ENCODE measurements at places on chromosomes 4 and X.

DNA sequence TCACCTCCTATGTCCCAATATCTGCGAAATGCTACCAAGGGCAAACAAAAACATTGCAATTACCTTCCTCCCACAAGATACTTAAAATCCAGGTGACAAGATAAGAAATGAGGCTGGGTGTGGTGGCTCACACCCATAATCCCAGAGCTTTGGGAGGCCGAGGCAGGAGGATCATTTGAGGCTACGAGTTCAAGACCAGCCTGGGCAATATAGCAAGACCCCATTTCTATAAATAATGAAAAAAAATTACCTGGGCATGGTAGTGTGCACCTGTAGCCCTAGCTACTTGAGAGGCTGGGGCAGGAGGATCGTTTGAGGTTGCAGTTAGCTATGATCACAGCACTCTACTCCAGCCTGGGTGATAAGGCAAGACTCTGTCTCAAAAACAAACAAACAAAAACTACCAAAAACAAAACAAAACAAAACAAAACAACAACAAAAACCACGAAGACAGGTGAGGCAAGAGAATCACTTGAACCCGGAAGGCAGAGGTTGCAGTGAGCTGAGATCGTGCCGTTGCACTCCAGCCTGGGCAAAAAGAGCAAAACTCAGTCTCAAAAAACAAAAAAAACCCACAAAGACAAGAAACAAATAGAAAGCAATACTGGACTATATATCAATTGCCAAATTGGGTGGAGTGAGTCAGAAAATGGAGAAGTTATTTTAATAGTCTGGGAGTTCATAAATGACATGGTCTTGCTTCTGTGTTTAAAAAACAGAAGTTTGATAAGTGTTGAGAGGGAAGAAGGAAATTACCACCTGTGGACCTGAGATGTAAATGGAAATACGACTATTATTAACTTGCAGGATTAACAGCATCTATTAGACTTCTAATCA, 176.5 kb downstream of the FBXW7 start:
- DNase-seq: no peak

- DNase-seq: no peak
Observed at GRCh38 chr4:34850968-34851367, 1393.3 kb downstream of the ARAP2 start.

DNA sequence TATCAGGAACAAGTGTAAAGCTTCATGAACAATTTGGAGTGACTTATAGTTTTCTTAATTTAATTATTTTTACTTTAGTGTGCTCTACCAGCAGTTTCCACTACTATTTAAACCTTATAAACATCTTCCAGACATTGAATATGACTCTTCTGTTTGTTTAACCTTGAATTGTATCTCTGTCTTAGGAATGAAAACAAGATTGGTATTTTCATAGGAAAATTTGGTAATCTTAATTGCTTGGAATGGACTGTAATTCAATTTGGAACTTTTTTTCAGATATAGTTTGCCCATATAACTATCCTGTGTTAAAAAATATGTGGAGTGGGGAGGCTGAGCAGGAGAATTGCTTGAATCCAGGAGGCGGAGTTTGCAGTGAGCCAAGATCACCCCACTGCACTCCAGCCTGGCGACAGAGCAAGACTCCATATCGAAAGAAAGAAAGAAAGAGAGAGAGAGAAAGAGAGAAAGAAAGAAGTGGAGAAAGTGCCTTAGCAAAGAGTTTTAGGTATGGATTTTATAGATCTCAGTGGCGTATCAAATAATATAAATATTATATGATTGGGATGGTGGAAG, 242.4 kb downstream of the BMPR1B start:
- DNase-seq: no peak

DNA sequence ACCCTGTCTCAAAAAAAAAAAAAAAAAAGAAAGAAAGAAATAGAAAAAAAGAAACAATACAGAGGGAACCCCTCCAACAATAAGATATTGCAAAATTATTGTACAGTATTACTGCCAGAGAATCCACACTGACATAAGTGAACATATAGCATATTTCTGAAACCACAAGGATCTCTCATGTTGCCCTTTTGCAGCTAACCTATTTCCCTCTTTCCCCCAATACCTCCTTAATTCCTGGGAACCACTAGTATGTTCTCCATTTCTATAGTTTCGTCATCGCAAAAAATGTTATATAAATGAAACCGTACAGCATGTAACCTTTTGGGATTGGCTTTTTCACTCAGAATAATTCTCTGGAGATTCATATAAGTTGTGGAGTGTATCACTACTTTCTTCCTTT, 20.0 kb upstream of the BMP2K start:
- no peak for DNase-seq

DNA sequence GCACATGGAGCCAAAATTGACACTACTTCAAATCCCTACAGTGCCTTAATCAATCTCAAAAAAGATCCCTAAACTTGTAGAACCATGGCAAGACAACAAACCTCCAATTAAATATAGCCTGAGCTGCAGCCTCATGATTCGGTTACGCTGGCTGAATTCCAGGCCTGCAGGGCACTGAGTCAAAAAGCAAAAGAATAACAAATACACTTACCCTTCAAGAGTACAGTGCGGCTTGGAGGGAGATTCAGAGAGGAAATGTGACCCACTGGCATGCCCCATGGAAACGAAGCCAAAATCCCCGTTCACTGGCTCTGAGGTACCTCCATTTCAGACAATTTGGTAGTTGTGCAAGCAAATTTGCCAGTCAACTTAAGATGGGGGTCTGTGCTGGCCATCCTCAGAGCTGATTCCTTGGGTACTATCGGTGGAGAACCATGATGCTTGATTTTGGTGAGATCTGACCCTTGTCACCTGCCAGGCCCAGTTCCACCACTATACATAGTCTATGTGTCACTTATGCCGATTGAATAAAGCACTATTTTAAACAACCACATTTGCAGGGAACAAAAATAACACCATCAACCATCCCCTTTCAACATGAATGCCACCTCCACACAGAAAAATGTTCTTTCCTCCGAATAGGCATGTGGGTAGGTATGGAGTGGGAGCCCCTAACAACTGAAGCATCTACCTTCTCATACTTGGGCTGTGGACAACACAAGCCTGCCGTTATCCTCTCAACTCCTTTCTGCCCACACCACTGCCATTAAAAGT, 2.1 kb downstream of the C4orf54 start:
- DNase-seq: no peak

- DNase-seq: peak; percentile 57
Observed at GRCh38 chrX:152904151-152905080, 6.5 kb downstream of the ZNF185 start.

DNA sequence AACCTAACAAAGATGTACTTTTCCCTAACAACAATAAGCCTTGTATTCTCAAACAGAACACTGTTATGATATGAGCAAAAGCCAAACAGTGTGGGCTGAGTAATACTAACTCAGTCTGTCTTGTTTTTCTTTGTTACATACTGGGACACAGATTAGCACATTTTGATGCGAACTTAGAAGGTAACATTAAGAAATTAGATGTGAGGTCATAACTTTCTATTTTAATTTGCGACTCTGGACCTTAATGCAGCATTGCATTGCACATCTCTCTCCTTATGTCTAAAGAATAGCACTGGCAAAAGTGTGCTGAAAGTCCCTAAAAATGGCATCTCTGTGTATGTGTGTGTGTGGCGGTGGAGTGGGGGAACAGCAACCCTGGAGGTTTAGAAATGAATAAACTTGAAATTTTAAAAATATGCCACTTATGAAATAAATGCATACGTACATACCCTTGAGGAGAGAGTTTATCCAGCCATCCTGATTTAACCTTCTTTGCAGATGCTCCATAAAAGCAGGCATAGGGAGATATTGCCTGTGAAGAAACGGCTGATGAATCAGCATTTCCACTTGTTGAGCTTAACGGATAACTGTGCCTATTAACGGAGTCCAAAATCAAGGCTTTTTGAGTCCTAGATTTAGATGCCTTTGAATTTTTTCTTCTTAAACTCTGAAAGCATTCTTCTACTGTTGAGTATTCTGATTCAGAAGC, 34.2 kb downstream of the ARAP2 start:
- DNase-seq: no peak

DNA sequence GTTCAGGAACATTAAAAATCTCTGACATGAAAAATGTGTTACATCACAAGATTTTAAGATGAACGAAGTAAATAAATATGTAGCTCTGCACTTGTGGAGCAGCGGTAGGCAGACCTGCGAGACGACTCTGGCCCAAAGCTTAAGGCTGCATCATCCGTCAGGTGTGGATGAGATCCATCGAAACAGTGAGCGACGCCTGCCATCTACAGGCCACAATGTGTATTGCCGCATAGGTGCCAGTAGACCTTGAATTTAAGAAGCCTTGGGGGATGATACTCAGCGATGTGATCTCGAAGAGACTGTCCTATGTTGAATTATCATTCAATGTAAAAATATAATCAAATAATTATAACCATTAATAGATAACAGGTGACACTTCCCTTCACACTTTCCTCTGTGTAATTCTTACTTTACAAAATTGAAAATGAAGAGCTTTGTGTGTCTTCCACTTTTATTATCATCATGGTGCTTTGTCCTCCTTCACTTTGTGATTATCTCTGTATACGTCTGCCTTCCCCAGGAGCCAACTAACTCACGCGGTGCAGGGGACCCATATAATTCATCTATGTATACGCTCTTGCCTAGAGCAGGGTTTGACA, 851.0 kb downstream of the RAB28 start:
- peak; percentile 80 for DNase-seq

DNA sequence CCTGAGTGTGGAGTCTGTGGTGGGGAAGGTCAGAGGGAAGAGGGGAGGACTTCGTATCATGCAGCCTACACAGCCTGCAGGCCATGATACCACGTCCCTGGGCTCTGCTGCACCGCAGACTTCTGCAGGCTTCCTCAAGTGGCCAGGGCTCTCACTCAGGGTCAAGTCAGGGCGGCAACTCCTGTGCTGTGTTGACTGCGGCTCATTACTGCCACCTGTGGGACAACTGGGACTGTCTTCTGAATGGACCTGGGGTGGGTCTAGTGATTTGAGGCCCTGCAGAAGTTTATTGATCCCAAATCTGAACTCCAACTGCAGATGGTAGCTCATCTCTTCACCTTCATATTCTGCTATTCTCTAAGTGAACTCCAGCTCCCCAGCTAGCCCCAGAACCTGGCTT, 167.1 kb downstream of the NSUN7 start:
- peak; percentile 75 for DNase-seq

DNA sequence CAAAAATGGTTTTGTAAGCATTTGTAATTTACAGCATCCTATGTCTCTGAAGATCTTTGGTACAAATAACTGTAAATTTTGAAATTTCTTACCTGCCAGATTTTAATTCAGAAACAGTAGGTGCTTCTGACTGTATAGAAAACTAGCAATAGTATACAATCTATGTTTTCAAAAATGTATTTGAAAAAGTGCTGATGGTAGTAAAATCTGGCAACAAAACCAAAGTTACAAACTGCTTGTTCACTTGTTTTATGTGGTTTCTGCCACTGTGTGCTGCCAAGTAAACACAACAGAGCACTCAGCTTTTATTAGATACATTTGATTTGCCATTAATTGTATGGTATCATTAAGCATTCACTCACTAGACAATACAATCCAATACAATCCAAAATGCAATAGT, 206.1 kb downstream of the CPE start:
- DNase-seq: no peak

GRCh38 chr4:111639876-111640275, 505.4 kb upstream of the FAM241A start:
- DNase-seq: no peak

DNA sequence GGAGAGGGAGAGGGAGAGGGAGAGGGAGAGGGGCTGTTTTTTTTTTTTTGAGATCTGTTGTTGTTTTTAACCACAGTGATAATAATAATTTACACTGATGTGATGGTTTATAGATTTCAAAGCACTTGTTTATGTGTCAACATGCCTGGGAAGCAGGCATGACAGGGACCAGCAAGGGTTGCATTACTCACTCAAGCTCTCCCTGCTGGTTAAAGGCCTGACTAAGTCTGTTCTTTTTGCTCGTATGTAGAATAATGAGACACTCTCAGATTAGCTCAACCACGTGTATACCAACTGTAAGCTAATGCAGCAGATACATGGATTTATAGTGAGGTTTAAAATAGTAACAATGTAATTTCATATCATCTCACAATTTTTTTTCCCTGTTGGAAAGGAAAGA, 134.6 kb upstream of the BOD1L1 start:
- no peak for DNase-seq

DNA sequence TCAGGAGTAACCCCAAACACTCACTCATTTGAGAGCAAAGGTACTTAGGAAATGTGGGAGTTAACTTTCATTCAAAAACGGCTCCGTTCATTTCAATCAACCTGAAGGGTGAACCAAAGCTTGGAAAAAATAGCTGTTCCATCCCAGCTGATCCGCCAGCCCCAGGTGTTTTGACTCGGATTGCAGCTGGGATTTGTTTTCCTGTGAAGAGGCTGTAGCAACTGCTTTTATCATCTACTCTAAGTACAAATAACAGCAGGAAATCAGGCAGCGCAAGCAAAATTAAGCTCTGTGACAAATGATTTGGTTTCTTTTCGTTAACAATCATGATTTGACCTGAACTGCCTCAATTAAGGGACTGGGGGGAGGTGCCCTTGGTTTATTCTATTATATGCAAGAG, 154.7 kb downstream of the BEND2 start:
- no peak for DNase-seq

- DNase-seq: no peak
Observed at GRCh38 chr4:140829825-140830224, 73.6 kb upstream of the TBC1D9 start.

DNA sequence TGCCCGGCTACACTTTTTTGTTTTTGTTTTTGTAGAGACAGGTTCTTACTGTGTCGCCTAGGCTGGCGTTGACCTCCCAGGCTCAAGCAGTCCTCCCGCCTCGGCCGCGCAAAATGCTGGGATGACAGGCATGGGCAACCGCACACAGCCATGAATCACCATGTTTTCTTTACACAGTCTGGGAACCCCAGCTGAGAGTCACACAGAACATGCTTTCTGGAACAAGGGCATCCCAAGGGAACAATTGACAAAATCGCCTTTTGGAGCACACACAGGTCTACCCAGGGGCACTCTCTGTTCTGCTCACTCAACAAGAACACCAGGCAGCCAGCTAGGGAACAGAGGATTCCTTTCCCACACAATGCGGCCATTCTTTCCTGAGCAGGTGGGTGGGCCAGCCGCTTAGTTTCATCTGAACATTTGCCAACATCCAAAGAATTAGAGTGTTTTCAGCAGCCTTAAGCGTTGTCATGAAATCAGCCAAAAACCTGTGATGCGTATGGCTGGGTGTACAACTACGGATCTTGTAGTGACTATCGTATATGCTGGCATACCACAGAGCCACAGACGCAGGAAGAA, 15.7 kb downstream of the PRKX start:
- no peak for DNase-seq

DNA sequence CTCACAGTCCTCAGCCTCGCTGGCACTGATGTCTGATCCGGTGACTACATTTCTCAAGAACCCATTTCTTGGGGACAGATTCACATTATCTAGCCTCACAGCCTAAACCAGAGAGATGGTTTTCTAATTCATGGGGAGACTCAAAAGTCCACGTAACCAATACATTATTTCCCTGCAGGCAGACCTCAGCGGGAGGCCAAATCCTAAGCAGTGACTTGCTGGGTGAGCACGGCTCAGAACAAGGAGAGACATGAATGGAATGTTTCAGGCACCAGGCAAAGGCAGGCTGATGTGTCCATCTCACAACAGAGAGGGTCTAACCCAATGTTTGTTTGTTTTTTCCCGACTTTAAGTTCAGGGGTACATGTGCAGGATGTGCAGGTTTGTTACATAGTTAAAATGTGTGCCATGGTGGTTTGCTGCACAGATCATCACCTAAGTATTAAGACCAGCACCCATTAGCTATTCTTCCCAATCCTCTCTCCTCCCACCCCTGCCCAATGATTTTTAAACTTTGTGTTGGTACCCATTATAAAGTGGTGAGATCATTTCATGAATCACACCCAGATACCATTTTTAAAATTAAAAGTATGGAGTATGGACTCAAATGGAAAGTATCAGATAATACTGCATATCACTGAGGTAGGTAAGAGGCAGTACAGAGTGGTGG, 53.3 kb downstream of the SCD5 start:
- no peak for DNase-seq

Measured in stimulated activated CD4-positive, alpha-beta T cell treated with anti-CD3 and anti-CD28 coated beads, Interleukin-15, amount 100 ng/mL, for 24 hours (primary cell).